GM23248 (cell line): ENCODE measurements at places on chromosomes 5 and 9.
A peak's percentile ranks its signal among the peaks of the same experiment; 100 is the strongest.

DNA sequence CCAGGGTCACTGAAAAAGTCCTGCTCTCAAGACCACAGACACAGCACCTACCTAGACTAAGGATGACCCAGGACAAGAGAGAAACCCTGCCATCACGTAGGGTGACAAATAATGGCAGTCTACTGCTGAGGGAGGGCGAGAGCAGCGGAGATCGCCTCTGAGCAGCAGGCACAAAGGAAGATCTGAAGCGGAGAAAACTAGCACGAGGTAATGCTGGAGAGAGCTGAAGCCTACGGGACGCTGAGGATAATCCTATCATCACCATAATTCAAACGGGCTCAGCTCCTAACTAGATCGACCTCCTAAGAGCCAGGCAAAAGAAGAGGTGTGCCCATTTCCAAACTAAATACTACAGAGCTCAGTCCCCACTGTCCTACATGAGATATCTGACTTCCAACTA is 41.3 kb downstream of the FBXO10 start:
- no peak for DNase-seq

GRCh38 chr9:121972501-121972981 is 120.6 kb downstream of the TTLL11 start:
- DNase-seq: peak; percentile 95

- no peak for DNase-seq
Observed at GRCh38 chr9:37909326-37909725, 5.4 kb upstream of the SLC25A51 start.

DNA sequence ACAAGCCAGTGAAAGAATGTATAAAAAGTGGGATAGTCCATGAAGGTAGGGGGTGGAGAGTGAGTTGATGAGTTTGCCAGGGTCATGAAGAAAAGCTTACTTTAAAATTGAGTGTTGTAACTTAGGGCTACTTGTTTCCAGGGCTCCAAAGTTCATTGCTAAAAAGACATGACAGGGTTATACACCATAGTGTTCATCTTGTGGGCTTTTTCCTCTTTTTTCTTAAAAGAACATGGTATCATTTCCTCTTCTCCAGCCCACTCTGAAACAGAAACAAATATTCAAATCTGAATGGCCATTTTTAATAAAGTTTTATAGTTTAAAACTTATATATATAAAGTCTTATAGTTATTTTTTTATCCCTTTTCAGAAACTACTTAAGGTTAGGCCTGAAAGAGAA is 115.7 kb upstream of the SMC2 start:
- DNase-seq: no peak

- no peak for DNase-seq
Observed at GRCh38 chr9:23451802-23452418, 374.1 kb downstream of the ELAVL2 start.

DNA sequence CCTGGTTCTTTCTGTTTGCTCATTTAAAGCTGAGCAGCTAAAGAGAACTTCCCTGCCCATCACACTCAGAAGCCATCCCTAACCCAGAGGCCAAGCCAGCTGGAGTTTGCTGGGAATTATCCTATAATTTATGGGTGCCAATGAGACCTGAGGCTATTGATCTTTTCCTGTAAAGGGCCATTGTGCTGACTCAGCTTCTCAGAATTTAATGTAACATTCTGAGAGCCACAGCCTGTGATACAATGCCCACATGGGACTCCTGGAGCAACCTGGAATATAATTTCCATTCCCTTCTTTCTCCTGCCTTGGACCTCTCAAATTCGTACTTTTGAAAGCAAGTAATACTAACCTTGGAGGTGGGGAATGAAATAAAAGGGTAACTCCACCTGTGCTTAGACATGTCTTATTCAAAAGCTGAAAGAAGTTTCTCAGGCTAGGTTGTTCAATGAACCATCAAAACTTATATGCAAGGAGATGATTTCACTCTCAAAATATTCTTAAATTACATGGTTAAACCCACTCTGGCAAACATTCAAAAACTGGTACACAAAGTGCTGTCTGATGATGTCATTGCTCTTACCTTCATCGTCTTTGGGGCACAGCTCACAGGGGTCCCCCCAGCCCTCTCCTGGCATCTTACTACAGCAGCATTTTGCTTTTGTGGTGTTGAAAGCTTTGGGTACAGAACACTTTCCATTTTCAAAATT is 206.7 kb downstream of the SLC12A2 start:
- peak; percentile 10 for DNase-seq

DNA sequence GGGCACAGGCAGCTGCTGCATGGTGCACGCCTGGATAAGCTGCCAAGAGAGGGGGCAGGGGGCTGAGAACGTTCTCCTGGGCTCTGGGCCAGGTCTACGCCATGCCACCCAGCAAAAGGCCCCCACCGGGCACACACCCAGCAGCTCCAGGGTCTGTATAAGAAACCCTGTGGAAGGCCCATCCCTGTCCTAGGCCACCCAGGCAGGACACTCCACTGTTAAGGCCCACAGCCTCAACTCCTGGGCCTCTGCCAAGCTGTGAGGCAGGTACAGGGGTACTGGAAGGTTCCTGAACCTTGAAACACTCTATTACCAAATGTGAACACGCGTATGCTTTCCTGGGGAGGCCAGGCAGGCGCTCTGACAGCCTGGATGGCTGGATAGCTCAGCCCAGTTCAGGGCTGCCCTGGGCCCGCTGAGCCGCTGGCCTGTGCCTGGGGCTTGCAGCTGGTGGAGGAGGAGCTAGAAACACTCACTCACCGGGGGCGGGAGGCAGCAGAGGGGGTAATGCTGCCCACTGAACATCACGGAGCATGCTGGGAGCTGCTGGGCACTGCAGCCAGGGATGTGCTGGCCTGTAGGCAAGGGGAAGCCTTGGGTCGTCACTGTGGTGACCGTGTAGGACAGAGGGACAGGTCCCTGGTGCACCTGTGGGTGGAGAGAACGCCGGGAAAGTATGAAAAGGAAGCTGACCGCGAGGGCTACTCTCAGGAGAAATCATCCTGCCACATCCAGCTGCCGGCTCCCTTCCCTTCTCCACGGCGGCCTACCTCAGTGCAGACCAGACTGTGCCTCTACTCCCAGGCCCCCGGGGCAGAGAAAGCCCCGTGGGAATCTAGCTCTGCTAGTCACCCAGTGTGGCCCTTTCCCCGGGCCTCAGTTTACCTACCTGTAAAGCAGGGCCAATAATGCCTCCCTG is 6.0 kb downstream of the RNF44 start:
- DNase-seq: peak; percentile 46

DNA sequence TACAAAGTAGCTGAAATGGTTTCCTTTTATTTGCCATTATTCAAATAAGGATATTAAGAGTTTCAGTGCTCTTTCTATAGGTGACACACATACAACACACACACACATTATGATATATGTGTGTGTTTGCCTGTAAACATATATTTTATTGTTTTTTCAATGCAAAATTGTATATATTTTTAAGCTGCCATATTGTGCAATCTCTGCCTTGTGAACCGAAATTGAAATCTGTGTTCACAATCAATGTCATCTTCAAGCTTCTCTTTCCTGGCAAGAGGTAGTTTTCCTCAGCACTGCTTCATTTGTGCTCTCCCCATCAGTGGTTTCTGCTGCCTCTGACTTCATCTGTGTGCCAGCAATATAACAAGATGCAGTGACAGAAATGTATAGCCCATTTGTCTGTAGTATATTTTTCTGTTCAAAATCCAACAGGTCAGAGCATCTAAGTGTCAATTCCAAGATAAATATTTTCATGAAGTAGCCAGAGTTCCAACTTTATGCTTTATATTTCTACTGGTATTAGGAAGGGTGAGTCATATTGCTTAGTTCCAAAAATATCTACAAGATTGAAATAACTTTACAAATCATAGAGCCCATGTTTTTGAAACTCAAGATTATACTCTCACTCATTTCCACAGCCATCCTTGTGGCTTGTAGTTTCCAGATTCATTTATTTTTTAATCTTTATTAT is 1704.8 kb upstream of the CDH9 start:
- no peak for DNase-seq

GRCh38 chr5:5341531-5342292 is 80.8 kb upstream of the ICE1 start:
- DNase-seq: peak; percentile 83

DNA sequence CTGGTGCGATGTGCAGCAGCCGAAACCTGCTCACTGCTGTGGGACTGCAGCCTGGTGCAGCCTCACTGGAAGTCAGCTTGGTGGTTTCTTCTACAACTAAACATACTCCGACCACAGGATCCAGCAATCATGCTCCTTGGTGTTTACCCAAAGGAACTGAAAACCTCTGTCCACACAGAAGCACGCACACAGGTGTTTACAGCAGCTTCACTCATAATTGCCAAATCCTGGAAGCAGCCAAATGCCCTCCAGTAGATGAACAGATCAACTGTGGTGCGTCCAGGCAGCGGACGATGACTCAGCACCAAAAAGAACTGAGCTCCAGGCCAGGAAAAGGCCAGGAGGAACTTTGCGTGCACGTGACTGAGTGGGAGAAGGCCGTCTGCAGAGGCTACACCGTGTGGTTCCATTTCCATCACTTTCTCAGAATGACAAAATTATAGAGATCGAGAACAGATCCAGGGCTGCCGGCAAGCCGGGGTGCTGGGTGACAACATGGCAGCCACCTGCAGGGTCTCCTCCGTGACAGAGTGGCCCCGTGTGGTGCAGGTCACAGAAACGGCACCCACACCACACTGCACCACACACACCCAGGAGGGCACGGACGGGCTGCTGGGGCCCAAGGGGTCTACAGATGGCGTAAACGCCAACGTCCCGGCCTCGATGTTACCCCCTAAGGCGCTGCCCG is 23.1 kb upstream of the NSMF start:
- DNase-seq: peak; percentile 74

DNA sequence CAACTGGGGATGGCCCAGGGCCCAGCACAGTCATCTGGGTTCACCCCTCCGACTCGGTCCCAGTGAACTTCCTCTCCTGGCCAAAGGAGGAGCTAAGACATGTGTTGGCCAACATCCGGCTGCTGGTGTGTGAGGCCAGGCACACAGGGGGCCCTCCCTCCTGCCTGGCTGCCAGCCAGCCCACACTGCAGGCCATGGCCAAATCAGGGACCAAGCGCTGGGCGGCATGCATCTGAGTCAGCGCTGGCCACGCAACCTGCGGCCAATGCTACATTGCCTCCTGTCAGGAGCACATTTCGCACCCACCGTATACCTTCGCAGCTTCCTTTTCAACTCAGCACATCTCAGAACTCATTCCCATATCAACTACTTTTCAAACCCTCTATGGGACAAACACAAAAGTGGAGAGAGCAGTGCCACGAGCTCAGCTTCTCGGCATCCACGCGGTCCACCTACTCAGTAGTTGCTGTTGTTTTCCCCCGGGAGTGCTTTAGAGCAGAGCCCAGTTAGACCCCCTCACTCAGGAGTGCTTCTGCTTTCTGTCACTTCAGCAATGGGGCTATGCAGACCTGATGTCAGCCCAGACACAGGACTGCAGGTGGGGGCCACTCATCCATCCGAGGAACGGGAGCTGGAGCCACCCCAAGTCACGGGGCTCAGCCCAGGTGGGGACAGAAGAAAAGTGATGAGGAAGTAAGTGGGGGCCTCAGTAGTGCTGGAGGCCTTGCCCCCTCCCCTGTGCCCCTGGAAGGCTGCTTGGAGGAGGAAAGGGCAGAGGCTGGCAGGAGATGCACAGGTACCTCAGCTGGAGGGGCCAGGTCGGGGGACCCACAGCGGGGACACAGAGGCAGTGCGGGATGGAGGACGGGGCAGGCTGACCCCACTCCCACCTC is 13.9 kb downstream of the NINJ1 start:
- DNase-seq: peak; percentile 95

DNA sequence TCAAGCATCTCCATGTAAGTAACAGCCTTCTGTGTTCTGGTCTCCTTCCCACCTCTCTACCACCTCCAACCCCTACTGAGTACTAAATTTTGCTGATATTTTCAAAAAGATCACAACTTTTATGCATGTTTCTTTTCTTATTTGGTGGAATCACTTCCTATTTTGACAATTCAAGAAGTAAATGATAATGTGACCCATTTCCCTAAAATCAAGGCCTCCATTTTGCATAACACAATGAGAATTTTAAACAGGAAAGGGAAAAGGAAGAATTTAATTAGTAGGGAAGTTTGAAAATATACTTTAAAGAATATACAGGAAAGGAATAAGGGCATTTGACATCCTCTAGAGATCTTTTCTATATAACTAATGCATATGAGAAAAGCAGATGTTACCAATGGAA is 212.9 kb upstream of the RASA1 start:
- no peak for DNase-seq

GRCh38 chr5:168317521-168318147 is 26.2 kb downstream of the WWC1 start:
- DNase-seq: peak; percentile 87

DNA sequence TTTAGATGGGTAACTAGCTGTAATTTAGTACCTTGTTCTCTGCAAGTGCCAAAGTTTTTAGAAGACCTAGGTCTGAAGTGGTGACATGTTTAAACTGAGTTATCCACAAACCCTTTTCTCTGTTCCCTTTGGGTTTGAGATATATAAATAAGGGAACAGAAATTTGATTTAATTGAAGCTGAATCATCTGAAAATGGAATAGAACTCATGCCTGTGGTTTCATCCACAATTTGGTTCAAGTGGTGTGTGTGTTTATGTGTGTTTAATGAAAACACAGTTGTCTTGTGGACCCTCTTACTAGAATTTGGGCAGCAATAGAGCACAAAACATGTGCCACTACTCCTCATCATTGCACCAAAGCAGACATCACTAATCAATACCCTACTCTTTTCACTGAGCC is 216.9 kb downstream of the GLIS3 start:
- no peak for DNase-seq

GRCh38 chr5:124919076-124919475 is 172.6 kb upstream of the ZNF608 start:
- no peak for DNase-seq

DNA sequence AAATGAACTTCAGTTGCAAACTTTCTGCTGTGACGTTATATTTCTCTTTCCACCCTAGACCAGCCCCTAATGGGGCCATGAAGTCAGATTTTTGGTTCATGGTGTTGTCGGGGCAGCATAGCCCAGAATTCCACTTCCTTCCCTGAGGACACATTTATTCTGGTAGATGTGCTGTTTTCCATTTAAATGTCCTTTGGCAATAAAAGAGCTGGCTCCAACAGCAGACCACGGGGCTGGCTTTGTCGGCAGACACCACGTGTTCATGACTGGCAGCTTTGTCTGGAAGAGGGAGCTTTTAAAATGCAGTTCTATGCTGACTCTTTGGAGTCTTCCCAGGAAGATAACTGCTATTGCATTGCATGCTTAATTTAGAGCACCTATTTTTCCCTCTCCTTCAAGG is 17.6 kb upstream of the LCP2 start:
- DNase-seq: no peak

DNA sequence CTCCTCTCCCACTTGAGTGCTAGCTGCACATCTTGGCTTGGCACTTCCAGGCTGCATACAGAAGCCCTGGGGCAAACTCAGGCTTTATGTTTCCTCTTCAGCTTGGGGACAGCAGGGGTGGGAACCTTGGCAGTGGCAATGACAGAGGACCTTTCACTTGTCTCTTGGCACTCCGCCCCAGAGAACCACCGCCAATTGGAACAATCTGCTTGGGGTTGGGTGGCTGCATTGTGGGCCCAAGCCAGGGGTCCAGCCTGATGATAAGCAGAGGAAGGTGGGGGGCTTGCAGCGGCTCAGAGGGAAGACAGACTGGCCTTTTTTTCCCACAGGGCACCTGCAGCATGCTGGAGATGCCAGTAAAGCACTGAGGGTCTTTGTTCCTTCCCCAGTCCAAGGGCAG is 179.0 kb upstream of the NMUR2 start:
- DNase-seq: no peak

- DNase-seq: no peak
Observed at GRCh38 chr5:148259288-148259687, 9.3 kb upstream of the SPINK13 start.
